ENCODE measurements at places on chromosomes 7 and 10.

- no peak for DNase-seq
Measured at GRCh38 chr10:65570143-65571010, 1355.5 kb upstream of the LRRTM3 start.

DNA sequence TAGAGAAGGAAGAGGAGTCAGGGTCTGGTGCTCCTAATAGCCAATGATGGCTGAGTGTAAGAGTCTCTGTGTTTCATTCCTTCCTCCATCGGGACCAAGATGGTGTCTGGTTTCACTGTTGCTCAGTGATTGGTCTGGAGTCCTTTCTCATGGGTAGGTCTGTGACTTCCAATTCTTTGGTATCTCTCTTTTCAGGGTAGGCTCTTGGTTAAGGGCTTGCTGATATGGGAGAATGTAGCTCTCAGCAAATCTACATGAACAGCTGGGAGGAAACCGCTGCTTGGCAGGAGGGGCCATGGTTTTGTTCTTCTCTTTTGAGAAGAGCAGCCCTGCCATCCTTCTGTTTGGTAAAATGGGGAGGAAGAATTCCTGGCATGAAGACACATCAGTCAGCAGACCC lies 209.1 kb upstream of the PODXL start:
- DNase-seq: no peak

DNA sequence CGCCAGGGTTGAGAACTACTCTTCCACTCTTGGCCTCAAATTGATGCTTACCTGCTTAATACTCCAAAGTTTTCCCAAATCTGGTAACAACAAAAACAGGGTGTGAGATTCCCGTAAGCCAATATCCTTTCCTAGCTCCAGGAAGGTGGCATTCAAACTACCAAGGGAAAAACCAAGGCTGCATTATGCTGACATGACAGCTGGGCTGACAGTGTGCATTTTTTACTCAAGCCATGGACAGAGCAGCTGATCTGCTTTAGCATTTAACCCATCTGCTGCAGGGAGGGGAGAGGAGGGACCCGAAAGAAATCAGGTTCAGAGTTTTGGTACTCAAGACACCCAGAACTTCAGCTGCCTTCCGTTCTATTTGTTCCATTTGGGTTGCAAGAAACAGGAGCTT lies 49.8 kb upstream of the RAPGEF5 start:
- DNase-seq: no peak

DNA sequence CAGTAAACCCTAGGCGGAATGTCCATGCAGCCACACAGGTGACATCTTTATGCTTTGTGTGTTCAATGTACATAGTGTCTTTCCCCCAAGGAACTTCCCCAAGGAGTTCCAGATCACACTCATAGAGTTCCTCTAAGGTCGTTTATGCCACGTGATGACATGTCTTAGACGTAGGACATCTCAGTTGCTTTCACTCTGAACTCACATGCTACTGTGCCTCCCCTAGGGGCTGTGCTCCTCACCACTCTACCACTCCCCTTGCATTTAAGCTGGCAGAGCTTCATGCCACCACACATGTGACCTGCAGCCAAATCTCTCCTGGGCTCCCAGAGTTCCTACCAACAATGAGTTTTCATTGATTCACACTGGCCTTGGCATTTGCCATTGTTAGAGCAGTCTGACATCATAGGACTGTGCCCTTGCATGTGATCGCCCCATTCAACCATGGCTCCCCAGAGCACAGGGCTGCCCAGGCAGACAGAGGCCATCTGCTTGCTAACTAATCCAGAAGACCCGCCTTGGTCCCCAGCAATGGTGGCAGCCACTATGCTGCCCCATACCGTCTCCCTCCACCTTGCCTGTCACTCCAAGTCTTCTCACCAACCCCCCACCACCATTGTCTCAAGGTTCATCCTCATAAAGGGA lies 95.3 kb upstream of the MACROH2A2 start:
- no peak for DNase-seq

DNA sequence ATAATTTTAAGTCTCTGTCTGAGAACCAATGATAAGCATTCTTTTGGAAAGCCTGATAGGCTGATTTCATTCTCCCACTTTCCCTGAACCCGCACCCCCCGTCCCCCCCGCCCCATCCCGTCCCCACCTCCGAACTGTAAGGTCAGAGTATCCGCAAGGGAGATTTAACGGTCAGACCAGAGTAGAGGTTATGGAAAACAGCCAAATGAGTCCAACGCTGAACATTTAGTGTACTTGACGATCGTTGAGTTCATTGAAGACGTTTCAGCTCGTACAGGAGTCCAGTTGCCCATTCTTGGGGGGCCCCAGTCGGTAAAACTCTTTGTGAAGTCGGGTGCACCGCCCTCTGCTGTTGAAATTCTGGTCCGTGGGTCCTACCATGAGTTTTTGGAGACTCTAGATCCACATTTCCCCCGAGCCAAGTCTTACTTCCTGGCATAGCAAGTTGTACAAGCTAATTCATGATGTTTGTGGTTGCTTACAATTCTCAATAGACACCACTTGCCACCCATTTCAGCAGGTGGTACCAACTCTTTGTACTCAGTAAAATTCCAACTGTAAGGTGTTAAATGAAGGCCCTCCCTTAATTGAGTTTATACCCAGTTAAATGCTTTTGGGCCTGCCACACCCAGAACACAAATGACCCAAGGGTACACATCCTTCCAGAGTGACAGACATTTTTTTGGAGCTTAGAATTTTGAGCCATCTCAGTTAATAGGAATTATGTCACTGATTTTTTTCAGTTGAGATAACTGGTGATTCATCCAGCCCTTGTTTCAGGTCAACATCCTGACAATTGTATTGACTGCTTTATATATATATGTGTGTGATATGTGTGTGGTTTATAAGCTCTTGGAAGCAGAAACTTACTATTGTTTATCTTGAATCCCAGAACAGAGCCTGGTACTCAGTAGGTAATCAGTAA lies 1.2 kb downstream of the MARCHF5 start:
- DNase-seq: peak; percentile 3

GRCh38 chr10:111392910-111393309 lies 316.1 kb downstream of the ADRA2A start:
- DNase-seq: no peak

DNA sequence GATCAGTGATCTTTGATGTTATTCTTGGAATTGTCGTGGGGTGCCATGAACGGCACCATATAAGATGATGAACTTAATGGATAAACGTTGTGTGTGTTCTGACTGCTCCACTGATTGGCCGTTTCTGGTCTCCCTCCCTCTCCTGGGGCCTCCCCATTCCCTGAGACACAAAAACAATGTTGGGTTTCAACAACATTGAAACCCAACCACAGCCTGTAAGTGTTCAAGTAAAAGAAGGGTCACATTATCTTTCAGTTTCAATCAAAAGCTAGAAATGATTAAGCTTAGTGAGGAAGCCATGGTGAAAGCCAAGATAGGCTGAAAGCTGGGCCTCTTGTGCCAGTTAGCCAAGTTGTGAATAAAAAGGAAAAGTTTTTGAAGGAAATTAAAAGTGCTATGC lies 19.5 kb downstream of the EN2 start:
- DNase-seq: no peak

DNA sequence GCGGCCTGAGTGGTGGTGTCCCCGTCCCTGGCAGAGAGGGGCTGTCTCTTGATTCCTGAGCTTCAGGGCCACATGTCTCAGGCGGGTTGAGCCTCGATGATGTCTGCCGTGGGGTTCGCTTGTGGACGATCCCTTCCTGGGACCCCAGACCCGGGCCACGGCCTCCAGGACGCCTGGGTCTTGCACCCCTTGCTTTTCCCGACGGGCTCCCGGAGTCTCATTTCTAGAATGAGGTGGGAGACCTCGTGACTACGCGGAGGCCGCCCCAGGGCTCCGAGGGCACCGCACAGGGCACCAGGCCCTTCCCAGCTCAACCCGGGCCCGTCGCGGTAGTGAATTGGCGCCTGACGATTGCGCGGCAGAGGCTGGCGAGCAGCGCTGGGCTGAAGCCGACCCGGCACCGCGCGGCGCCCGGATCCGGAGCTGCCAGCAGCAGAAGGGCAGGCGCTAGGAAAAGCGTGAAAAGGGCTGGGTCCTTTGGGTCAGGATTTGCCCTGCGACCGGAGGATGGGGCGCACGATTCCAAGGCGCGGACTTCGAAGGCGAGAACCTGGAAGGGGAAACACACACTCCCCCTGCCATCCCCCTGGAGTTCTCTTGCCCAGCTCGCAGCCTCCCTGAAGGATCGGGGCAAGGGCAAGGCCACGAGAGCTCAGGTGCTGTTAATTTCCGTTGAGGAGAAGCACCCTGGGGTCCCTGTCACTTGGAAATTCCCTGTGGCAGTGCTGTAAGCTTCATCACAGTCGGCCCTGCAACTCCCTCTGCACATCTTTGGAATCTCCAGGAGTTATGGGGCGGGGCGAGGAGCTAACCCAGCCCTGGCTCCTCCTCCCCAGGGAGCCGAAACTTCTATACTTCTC lies 15.5 kb downstream of the TLX1 start:
- no peak for DNase-seq

- no peak for DNase-seq
Measured at GRCh38 chr7:159211540-159212182, 67.0 kb upstream of the VIPR2 start.

GRCh38 chr10:112989826-112990225 lies 39.8 kb downstream of the TCF7L2 start:
- no peak for DNase-seq

- DNase-seq: no peak
Measured at GRCh38 chr10:106341356-106341755, 823.1 kb downstream of the SORCS1 start.

DNA sequence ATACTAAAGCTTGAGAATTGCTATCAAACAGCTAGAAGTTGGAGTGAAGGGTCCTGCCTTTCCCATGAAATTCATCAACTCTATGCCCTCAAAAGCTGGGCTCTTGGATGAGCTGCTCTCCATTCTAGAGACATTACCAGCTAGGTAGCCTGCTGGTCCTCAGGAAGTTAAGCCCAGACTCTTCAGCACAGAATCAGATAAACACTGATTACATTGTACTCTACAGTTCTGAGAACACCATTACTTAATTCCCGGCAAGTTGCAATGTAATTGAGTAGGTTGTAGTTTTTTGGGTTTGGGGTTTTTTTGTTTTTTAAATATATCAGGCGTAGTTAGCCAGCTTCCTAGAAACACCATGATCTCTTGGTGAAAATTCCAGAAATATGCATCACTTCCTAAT lies 84.1 kb upstream of the PIK3CG start:
- no peak for DNase-seq

DNA sequence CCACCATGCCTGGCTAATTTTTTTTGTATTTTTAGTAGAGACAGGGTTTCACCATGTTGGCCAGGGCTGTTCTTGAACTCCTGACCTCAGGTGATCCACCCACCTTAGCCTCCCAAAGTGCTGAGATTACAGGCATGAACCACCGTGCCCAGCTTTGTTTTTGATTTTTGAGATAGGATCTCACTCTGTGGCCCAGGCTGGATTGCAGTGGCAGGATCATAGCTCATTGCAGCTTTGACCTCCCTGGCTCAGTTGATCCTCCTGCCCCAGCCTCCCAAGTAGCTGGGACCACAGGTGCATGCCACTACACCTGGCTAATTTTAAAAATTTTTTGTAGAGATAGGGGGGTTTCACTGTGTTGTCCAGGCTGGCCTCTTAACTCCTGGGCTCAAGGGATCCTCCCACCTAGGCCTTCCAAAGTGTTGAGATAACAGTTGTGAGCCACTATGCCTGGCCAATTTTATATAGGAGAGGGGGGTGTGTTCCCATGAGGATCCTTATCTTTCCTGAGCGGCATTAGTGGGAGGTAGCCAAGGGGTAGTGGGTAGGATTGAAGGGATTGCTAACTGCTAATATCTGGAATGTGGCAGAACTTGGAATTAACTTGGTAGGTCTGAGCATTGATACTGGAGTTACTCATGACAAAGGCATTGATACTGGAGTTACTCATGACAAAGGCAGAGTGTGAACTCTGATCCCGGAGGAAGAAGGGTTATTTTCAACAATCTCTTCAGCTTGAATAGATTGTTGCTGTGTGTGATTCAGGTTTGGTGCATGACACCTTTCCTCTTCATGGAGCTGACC lies 1.0 kb upstream of the NOLC1 start:
- peak; percentile 3 for DNase-seq

DNA sequence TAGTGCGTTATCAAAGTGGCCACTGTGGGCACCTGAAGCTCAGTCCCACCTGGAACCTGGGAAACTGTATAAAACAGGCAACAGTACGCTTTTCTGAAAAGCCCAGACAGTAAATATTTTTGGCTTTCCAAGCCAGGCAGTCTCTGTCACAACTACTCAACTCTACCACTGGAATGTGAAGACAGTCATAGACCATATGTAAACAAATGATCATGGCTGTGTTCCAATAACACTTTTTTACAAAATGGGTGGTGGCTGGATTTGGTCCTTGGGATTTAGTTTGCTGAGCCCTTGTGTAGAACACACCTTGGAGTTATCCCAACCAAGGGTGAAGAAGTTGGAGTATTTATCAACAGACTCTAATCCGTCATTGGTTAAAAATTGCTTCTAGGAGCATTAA lies 259.9 kb downstream of the SKIDA1 start:
- no peak for DNase-seq

DNA sequence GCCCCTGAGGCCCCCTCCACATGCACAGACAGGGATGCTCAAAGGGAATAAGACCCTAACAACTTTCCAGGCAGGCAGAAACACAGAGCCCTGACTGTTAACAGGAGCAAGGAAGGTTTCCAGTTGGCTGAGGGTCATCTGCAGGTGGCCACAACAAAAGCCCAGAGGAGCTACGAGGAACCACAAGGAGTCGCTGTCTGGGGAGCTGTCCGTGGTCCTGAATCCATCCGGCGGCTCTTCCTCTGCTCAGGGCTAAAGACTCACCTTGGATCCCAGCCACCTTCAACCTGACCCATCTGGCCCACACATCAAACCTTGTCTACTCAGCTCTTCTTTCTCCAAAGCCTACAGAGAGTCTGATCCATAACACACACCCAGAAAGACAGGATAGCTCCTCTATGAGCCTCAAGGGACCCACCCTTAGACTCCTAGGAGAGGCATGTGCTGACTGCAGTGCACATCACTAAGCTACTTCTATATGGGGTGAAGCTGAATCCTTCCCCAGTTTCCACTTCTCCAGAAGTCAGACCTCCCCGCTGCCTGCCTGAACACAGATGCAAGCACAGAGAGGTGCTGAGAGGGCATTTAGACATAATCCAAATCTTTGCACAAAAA lies 104.0 kb downstream of the SLIT1 start:
- DNase-seq: no peak
